ENCODE measurements at places on chromosomes 11 and 22.
A peak's percentile ranks its signal among the peaks of the same experiment; 100 is the strongest.

DNA sequence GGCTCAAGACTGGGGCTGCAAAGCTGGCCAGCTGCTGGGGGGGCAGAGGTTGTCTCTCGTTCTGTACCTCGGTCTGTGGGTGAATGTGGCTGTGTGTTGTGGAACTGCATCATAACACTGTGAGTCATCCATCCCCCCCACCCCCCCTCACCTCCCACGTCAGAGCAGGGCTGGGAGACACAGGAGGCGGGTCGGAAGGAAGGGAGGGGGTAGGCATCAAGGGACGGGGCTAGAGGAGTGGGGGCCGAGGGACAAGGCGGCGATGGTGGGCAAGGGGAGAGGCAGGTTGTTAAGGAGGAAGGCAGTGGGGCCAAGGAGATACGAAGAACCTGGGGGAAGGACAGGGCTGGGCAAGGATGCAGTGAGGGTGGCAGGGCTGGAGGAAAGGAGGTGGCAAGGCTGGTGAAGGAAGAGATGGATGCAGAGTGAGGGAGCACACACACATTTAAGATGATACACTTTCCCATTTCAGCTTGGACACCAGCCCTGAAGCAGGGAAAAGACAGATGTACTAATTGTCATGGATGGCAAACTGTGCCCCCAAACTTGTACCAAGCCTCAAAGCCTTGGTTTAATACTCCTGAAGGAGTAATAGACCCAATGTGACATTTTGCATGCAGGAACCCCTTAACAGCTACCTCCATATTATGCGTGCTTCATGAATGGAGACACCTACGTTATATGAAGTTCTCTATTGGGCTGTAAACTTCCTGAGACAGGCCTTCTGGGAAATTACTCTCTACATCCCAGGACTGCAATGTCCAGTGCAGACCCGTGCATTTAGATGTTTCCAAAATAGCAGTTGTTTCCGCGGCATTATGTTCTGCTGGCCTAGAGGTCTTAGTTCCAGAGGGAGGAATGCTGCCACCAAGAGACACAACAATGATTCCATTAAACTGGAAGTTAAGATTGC is at the start of gene YPEL4:
Gene YPEL4, minus strand, starts transcription at position 87 of the 913 bp plus-strand sequence. CDS start 2,805 bp downstream, outside the sequence.
- peak; percentile 81 for DNase-seq

DNA sequence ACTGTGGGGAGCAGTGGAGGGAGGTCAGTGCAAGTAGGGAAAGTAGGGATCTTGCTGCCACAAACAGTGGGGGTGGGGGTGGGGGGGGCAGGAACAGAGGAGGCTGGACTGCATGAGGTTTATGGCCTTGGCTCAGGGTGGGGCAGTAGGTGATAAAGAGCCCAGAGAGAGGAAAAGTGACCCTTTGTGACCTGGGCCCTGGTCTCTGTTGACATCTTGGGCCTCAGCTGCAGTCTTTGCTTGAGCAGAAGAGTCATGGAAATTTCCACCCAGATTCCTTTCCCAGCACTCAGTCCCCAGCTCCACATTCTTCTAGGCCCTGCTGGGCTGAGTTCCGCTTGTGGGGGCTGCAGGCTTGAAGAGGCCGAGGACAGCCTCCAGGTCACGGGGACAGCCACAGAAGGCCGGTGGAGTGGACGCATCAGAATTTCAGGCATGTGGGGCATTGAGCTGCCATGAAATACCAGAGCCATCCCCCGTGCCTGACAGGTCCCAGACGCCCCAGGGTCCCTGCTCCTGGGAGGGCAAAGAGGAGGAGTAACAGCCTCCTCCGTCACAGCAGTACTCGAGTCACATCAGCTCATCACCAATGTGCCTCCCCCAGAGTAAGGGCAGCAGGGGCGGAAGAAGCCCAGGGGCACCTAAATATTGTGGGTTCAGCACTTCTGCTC is 9.7 kb upstream of the MALAT1 start:
- DNase-seq, result no peak

DNA sequence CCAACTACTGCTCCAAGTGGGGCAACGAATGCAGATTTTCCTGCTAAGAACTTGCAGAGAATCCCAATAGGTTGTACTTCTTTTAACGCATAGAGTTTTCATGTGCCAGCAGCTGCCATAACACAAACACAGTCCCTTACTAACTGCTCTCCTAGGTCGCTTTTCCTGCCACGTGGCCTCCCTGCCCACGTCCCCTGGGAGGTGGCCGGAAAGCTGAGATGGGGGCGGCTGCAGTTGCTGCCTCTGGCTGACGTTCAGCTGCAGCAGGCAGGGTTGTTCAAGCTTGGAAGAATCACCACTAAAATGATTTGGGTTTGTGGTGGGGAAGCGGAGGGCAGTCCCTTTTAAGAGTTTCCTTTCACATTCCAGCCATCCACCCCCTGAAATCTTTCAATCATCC is 39.3 kb downstream of the ZNF202 start:
- DNase-seq, result no peak

- DNase-seq, result no peak
Observed at GRCh38 chr11:101913656-101914055, 1.2 kb upstream of the CEP126 start.

- DNase-seq, result no peak
Observed at GRCh38 chr11:132427611-132428010, 1057.2 kb downstream of the NTM start.

DNA sequence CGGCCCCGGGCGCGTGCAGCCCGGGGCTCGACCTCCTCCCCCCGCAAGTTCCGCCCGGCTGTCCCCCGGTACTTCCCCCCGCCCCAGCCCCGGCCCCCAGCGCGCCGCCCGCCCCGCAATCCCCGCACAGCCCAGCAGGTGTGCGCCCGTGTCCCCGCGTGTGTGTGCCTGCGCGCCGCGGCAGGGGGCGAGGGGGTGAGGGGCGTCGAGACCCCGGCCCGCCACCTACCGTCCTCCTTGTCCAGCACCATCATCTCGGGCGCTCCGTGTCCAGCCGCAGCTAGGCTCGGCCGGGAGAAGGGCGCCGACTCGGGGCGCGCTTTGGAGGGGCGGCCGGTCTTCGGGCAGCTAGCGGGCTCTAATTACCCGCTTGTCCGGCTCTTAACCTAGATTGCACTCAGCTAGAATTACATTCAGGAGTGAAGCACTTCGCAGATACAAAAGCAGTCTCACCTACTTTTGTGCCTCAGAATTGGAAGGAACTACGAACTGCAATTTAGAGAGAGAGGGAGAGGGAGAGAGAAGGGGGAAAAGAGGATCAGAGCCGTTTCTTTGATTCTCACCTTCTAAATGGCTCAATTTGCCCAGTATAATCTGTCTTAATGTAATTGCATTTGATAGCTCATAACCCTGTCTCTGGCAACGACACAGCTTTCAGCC is 439 bp downstream of the LMO1 start:
- peak; percentile 18 for DNase-seq

DNA sequence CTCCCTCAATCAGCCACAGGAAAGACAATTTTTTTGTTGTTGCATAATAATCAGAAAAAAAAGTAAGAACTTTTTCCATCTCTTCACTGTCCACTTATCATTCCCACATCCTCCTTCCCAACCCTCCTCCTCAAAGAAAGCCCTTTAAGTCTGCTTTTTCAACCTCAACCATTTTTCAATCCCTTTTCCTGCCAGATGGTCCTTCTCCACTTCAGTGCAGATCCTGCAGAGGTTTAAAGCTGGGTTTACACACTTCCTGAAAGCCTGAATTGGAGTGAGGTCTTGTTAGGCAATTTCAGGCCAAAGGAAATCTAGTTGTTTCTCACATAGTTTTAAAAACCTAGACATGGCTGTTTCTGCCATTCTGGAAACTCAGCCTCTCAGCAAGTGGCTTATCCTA is 78.3 kb downstream of the RPL27A start:
- no peak for DNase-seq

DNA sequence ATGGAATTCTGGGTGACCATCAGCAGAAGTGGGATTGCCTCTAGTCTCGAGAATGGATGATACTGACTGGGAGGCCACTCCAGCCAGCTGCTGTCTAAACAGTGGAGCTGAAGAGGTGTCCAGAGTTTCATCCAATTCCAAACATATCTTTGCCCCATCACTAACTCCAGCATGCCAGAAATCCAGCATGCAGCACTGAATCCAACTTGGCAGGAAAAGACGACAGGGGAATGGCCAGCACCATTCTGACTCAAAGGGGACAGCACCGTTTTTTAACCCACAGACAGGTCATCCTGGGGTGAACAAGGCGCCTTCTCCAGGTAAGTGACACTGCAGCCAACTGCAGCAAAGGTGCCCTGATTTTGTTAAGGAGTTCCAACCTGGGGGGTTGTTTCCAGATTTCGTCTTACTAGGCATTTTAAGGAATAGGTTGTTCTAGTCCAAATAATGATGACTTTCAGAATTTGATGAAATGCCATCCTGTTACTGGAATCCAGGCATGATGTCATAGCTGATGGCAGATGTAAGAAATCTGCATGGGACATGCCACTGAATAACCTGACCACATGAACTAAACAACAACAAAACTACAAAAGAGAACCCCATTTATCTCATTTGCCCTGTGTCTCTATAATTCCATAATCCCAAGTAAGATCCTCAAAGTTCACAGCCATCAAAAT is 32.3 kb downstream of the FEZ1 start:
- no peak for DNase-seq

- DNase-seq, result no peak
Observed at GRCh38 chr11:126403658-126404057, 48.2 kb downstream of the ST3GAL4 start.

- no peak for DNase-seq
Observed at GRCh38 chr22:34973016-34973415, 92.9 kb upstream of the ISX start.

DNA sequence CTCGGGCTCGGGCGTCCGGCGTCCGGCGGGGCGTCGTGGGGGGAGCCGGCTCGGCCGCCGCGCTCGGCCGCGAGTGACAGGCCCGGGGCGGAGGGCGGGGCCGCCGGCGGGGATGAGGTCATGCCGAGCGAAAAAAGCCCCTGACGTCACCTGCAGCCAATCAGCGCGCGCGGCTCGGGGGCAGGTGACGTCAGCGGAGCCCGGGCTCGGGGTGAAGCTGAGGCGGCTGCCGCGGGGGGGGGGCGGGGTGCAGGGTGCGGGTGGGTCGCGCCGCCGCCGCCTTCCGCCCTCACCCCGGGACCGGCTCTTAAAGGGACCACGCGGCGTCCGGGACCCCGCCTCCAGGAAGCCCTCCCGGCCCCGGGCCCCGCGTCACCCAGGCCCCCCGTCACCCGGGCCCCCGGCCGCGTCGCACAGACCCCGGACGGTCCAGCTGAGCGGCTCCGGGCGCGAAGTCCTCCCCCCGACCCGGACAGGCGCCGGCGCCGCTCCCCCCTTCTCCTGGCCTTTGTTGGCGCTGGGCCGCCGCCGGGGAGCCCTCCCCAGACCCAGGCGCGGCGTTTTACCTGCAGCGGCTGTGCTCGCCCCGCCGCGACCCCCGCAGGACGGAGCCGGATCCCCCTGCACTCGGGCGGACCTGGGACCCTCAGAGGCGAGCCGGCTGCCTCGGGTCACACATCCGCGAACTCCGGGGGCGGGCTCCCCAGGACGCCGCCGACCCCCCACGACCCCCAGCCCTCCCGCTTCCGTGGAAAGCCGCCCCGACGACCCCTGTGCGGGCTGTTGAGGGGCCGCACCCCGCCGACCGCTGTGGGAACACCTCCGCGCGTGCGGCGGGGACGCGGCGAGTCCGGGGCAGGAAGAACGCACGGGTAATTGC is at the start of gene DUSP8:
Gene DUSP8, minus strand, starts transcription at position 75 of the 880 bp plus-strand sequence. CDS start 6,445 bp downstream, outside the sequence.
- peak; percentile 93 for DNase-seq

DNA sequence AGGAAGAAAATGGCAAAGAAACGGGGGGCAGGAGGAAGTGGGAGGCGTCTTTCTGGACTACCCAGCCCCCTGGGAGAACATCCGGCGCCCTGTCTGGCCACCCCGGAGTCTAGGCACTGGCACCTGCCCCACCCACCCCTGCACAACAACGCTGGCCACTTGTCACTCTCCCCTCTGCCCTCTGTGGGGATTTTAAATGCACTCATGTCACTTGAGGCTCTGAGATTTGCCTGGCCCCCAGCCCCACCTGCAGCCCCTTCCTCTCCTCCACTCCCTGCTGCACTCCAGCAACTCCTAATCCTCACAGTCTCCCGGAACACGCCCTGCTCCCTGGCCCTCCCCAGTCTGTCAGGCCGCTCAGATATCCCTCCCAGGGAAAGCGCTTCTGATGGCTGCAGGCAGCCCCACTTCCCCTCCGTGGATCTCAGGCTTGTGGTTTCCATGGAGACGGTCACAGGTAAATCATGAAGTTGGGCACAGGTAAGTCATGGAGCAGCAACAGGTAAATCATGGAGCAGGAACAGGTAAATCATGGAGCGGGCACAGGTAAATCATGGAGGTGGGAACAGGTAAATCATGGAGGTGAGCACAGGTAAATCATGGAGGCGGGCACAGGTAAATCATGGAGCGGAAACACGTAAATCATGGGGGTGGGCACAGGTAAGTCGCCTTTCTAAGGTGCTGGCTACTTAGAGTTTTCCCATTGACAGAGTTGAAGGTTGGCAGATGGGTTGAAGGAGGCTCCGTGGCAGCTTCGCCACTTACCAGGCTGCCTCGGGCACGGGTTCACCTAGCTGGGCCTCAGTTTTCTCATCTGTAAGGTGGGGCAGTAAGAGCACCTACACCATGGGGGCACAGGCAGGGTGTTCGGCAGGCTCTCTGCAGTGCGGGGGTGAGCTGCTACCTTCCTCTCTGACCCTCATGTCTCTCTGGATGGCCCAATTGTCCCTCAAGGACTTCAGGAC is 79.0 kb upstream of the SHISAL1 start:
- no peak for DNase-seq

GRCh38 chr11:102421261-102421660 is 31.3 kb downstream of the TMEM123 start:
- no peak for DNase-seq

DNA sequence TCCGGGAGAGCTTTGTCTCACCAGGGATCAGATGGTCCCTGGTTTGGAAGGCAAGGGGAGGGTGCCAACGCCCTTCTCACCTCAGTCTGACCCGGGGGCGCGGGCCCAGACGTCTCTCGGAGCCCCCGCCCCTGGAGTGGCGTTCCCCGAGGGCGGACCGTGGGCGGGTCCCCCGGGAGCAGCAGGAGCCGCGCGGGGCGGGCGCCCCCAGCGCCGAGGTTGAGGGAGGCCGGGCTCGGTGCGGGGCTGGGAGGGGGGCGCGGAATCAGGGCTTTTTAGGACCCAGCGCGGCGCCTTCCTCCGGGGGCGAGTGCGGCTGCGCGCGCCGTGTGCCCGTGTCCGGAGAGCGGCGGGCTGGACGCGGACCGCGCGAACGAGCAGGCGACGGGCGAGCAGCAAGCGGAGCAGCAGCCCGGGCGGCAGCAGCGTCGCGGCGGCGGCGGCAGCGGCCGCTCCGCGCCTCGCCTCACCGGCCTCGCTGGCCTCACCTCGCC is at the start of gene KCNC1:
Gene KCNC1, plus strand, starts transcription at position 364 of the 494 bp plus-strand sequence. CDS start 1,222 bp downstream, outside the sequence.
- DNase-seq, result peak; percentile 47

GRCh38 chr11:72083414-72083813 is 2.8 kb downstream of the LRRC51 start:
- DNase-seq, result no peak

DNA sequence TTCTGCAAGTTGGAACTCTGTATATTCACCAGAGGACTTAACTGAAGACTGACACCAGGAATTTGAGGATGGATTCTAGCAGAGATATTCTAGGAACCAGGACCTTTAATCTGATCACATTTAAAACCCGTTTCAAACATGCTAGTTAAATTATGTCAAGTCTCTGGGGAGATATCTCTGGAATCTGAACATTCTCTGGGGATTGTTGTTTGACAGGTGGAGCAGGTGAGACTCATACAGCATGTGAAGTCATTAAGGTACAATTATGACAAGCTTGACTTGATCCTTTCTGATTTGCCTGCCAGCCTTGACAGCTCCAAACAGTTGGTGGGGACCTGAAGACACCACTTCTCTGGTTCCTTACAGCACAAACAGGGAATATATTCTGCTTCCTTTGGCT is 100.3 kb downstream of the FAT3 start:
- no peak for DNase-seq
